ENCODE measurements at places on chromosomes 13 and 19. TPM values are rescaled to one million over a fixed set of nuclear protein-coding genes. Genes with fewer than 3 reads are reported as not detected.

Gene LGI4
- 1.2 TPM for total RNA-seq

Gene PBX4
- total RNA-seq: 5.5 TPM

Gene DIRAS1
- under 0.01 TPM for total RNA-seq

Gene B3GNT3
- 7.1 TPM for total RNA-seq

Gene CADM4
- total RNA-seq: 0.54 TPM

Data from placental epithelial cell (primary cell).